ENCODE measurements at places on chromosomes 6 and 20. TPM values are rescaled to one million over a fixed set of nuclear protein-coding genes. Genes with fewer than 3 reads are reported as not detected.
A peak's percentile ranks its signal among the peaks of the same experiment; 100 is the strongest.

PEDS1 gene
- 34.8 TPM for total RNA-seq

HECA gene
- 11.6 TPM for total RNA-seq

BACH2 gene
- total RNA-seq = 4.2 TPM

CYP24A1 gene
- total RNA-seq = 4.9 TPM

COL21A1 gene
- total RNA-seq = not detected

OPRL1 gene
- 2.7 TPM for total RNA-seq

GNAS-AS1 gene
- total RNA-seq = 5.7 TPM

LRFN2 gene
- total RNA-seq = not detected

NTSR1 gene
- total RNA-seq = 0.98 TPM

- DNase-seq = no peak
These were observed 27.4 kb upstream of the IGF2R start for GRCh38 chr6:159941286-159942113.

DNA sequence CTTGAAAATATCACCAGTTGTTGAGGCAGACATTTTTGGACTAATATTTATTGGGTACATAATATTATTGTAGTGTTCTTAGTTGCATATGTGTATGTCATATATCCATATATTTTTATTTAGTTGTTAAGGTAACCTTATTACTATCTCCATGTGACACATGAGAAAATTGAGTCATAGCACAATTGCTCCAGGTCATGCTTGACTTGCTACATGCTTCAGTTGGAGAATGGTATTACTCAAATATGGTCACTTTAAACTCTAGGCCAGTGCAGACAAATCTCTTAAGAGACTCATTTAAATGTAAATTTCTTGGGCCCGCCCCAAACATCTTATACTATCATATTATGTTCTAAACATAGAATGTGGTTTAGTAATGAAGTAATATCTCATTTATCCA lies 246.1 kb downstream of the RIMS1 start:
- no peak for DNase-seq

GRCh38 chr6:146550911-146551310 lies 7.3 kb downstream of the RAB32 start:
- no peak for DNase-seq

DNA sequence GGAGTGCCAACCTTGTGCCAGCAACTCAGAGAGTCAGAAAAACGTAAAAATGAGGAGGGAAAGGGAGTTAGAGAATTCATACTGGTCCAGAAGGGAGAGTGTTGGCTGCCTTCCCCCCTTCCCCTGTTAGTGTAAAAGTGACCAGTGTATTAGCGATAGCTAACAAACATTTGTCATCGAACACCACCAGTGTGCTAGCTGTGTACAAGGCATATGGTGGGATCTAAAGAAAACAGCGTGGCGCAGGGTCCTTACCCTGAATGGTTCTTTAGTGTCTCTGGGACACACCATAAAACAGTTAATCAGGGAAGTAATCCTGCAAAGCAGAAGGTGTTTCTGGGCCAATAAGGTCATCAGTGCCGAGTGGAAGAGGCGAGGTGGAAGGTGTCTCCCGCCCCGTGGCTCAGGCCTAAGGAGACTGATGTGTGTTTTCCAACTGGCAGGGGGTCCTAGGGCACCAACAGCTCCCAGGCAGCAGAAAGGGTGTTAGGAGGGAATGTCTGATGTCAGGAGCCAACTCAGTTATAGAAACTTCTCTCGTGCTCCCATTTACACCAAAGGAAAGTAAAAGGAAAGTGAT lies 91.9 kb downstream of the TCP11 start:
- no peak for DNase-seq

DNA sequence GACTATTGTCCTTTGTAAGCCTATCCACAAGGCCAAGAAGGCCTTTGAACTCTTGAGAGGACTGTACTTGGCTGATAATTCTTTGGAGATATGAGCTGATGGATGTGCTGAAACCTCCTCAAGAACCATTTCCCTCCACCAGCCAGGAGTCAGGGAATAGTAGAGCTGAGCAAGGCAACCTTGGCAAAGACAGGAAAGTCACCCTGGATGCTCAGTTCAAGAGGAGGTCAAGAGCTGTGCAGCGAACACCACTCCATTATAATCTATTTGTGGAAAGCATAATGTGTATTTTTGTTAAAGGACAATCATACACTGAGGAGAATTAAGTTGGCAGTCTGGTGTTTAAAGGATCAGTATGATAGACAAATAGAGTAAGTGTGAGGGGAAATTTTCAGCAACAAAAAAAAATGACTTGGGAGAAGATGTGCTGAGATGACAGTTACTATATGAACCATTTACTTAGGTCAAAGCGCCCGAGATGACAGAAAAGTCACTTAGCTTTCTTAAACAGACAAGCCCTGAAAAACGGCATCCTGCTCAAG lies 177.2 kb upstream of the COL21A1 start:
- no peak for DNase-seq

- DNase-seq = no peak
These were observed 305.9 kb downstream of the LAMA2 start for GRCh38 chr6:129188795-129189194.

DNA sequence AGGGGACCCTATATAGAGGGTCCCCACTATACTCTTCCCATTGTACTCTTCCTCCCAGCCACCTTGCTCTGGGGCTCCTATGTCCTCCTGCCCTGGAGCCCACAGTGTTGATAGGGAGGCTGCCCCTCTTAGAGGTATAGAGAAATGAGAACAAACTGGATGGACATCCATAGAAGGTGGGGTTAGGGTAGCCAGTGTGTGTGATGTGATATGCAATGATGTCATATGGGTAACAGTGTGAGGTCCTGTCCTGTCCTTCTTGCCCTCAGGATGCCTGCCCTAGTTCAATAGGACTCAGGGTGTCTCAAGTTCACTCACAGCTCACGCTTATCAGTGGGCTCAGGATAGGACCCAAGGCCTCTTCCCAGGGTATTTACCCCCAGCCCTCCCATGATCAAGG lies 435 bp downstream of the PTCRA start:
- DNase-seq = no peak

DNA sequence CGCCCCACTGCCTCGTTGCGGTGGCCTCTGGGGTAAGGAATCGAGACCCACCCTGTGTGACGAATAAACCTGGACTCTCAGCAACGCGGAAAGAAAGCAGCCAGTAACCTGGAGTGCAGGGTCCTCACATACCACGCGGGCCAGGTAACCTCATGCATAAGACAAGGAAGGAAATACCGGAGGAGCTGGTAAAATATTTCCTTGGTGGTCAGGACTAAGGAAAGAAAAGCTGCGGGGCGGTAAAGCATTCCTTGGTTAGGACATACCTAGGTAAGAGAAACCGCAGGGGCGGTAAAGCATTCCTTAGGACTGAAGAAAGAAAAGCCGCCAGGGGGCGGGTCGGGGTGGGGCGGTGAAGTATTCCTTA lies 80.7 kb downstream of the SYTL3 start:
- DNase-seq = peak; percentile 46

- DNase-seq = no peak
These were observed 16.0 kb downstream of the MAP7 start for GRCh38 chr6:136534268-136534667.

- no peak for DNase-seq
These were observed 6.2 kb downstream of the NPBWR2 start for GRCh38 chr20:64100946-64101688.

DNA sequence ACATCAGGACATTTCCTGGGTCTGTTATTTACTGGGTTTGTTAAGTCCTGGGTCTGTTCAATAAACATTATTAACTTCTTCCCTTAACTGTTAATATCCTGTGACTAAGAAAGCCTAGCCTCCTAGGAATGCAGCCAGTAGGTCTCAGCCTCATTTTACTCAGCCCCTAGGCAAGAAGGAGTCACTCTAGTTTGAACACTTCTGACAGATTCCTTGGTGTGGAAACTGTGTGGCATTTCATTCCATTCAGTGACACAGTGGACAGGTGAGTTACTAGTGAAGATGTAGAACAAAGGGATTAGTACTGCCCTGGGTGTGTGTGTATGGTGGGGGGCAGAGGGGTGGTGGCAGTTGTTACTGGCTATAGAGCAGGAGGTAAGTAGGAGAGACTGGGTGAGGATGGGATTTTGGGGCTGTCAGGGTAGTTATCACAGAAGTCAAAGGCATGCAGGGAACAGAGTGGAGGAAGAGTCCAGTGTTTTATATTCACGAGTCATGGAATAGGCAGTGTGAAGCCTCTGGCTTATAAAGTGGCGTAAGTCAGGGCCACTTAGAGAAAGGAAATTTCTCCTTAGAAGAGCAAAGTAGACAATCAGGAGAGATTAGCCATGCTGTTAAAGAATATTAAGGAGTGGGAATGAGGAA lies 28.4 kb downstream of the RNF182 start:
- DNase-seq = peak; percentile 93

DNA sequence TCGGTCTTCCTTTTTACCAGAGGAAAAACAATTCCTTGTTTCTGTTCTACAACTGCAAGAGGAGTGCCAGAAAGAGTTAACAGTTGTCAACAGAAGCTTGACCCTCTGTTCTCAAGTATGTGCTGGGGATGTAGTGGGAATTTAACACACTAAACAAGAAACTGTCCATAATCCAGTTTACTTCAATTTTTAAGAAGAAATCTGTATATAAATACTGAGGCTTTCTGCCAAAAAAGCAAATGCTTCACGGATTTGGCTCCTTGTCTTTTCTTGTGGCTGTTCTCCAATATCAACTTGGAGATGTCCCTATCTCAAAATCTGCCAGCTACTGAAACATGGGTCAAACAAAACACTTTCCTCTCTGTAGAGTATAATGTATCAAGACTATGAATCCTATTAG lies 26.8 kb downstream of the REV3L start:
- DNase-seq = no peak

GRCh38 chr6:43931201-43931600 lies 161.2 kb downstream of the VEGFA start:
- no peak for DNase-seq

GRCh38 chr6:32603888-32604287 lies 14.2 kb upstream of the HLA-DRB1 start:
- DNase-seq = no peak

All from PC-9 (cell line).